Activated CD8-positive, alpha-beta memory T cell treated with anti-CD3 and anti-CD28 coated beads for 1 hour (primary cell): ENCODE measurements at places on chromosomes 3 and 15.

GRCh38 chr15:75456710-75457109 lies 5.2 kb upstream of the SIN3A start:
- no peak for DNase-seq

DNA sequence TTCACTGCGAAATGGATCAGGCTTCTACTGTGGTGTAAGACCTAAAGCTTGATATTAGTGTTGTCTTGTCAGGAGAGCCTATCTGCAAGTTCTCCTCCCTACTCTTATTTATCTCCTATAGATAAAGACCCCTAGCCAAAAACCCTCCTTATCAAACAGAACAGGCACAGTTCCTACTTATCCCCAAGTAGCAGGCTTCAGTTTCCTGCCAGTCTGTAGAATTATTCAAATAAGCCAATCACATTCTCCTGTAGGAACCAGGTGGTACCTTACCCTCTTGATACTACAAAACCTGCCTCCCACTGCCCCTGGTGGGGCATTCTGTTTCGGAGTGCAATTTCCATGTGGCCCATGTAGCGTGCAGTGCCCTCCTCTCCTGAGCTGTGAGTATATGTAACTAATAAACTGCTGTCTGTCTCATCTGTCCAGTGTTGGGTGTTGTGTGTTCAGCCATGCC lies 28.7 kb downstream of the HDGFL3 start:
- no peak for DNase-seq

DNA sequence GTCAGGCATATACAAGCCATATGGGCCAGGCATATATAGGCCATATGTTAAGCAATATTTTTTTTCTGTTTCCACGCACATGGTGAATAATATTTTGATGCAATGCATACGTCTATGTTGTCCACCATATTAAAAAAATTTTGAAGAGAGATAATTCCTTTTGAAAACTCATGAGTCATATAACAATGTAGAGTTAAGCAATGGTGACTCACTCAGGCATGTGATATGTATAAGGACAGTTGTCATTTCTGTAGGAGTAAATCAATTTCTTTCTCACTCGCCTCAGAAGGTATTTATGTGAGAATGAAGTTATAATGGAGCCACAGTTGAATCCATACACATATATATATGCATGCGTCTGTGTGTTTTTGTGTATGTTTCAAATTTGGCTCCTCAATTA lies 272.6 kb downstream of the EPHA3 start:
- no peak for DNase-seq

DNA sequence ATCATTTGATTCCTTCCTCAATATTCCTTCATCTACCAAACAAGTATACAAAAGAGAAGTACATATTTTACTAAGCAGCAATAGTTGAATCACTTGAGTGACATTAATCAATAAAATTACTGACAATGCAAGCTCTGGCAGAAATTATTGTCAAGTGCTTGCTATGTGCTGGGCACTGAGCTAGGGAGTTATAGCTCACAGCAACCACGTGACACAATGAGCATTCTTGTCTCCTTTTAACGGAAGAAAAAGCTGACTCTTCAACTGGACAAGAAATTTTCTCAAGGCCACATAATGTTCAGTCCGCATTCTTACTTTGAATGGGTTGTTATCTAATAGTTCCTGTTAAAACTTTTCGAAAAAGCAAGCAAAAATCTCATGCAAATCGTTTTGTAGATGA lies 500.1 kb downstream of the PYDC2 start:
- no peak for DNase-seq

DNA sequence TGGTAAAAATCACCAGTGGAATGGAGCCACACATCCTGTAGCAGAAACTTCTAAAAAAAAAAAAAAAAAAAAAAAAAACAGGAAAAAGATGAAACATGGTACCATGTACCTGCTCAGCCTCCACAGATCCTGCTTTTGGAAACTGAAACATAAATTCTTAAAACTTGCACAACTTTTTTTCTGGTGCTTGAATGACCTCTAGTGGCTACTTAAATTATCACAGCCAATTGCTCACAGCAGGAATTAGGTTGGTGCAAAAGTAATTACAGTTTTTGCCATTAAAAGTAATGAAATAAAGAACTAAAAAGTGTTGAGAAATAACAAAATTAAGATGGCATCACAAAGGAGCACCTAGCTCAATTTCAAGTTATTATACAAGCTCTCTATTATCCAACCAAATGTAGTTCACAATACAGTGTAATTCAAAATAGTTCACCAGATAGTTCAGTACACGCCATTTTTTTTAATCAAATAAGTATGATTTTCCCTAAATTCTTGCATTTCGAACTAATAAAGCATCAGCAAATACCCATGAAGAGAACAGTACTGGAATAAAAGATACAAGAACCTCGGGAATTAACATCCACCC lies 80.6 kb downstream of the ULK4 start:
- no peak for DNase-seq
